ELR (cell line): ENCODE measurements at places on chromosomes 3 and 15.

- no peak for DNase-seq
Observed at GRCh38 chr3:4467522-4467867, 426 bp upstream of the SUMF1 start.

GRCh38 chr3:131989318-131989717 is 45.5 kb downstream of the CPNE4 start:
- DNase-seq: no peak

DNA sequence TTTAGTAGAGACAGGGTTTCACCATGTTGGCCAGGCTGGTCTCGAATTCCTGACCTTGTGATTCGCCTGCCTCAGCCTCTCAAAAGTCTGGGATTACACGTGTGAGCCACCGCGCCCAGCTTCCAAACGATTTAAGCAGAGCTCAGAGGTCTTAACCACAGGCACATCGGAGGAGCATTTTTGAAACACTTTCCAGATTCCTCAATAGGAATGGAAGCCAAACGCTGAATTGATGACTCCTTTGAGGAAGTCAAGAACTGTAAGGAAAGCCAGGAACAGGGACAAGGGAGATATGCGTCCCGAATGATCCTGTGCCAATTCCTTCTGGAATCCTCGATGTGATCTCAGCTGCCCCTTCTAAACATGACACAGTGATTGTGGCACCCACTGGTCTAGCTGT is 40.0 kb downstream of the TRH start:
- no peak for DNase-seq

DNA sequence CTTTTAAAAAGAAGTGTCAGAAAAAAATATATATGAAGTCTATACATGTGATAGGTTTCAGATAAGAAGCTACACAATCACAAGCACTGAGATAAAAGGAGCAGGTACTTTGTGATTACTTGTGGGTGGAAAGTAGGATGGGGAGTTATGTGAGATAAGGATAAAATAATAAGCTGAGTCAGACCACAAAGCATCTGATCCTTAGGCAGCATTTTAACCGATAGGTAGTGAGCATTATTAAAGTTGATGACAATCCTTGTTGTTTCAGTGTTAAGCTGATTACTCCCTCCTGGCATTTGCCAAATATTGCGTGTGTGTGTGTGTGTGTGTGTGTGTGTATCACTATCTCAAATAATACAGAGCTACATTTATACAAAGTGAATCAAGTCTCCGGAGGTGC is 483.1 kb downstream of the NAALADL2 start:
- no peak for DNase-seq

- no peak for DNase-seq
Observed at GRCh38 chr3:14275962-14276909, 97.6 kb downstream of the LSM3 start.

DNA sequence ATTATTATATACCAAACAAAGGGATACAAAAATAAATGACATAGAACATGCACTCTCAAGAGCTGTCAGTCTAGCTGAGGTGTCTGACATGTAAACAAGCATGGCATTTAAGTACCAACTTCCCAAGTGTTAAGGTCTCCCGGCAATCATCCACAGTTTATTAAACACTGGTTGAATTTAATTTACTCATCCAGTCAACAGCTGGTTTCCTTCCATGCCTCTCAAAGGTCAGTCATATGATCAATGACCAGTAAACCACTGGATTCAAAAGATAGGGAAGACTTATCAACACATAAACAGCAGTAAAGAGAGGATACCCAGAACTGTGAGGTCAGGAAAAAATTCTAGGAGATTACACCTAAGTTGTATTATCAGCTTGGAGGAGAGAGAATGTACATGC is 80.4 kb downstream of the ADAM10 start:
- no peak for DNase-seq

DNA sequence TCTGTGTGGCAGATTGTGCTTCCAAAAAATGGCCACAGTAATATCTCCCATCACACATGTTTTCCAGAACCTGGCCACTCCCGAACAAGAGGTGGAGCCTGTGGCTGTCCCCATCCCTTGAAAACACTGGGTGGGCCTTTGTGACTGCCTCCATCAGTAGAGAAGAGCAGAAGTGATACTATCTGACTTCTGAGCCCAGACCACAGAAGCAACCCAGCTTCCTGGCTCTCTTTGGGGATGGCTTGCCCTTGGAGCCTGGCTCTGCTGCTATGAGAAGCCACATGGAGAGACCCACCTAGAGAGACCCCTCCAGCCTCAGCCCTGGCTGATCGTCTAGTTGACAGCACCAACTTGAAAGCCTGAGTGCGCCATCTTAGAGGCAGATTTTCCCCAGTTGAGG is 39.8 kb upstream of the CMTM8 start:
- DNase-seq: no peak

DNA sequence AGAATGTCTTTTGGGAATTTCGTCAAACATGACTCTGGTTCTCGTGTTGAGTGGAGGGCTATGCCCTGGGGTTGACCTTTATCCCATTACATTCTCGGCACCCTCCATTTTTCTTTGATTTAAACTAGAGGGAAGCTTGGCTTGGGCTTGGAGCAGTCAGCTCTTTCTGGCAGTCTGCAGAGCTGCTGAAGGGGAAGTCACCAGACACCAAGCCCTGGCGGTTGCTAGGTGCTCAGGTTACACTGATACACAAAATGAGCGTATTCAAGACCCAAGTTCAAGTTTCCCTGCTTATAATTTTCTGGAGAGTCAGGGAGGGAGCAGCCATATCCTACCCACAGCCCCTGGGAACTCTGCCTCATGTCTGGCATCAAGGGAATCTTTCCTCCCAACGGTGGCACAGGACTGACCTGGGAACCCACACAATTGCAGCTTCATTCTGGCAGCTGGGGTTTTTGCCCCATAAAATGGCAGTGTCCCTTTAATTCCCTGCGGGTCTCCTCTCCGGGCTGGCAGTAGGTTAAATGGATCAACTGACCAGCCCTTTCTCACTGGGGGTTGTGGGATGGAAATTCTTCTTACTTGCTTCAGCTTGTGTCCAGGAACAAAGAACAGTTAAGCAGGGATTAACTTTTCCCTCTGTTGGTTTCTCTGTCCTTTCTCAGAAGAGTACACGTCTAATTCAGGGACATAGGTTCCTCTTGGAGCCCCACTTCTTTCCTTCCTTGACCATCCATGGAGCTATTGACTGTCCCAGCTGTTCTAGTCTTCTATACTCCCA is 110.0 kb upstream of the DLG1 start:
- no peak for DNase-seq

DNA sequence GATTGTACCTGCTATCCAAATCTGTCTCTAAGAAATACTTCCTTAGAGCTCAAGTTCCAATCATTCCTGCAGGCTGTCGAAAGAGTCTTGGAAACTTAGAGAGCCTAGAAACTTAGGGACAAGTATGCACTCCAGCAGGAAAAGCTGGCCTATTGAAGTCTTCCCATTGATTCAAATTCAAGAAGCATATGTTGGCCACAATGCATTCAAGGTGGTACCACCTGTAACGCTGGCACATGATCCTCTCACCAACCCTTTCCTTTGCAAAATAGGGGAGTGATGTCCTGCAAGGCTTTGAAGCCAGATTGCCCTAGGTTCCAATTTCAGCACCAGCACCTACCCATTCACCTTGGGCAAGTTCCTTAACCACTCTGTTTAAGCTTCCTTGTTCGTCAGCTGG is 6.0 kb downstream of the ADAMTS9 start:
- no peak for DNase-seq

DNA sequence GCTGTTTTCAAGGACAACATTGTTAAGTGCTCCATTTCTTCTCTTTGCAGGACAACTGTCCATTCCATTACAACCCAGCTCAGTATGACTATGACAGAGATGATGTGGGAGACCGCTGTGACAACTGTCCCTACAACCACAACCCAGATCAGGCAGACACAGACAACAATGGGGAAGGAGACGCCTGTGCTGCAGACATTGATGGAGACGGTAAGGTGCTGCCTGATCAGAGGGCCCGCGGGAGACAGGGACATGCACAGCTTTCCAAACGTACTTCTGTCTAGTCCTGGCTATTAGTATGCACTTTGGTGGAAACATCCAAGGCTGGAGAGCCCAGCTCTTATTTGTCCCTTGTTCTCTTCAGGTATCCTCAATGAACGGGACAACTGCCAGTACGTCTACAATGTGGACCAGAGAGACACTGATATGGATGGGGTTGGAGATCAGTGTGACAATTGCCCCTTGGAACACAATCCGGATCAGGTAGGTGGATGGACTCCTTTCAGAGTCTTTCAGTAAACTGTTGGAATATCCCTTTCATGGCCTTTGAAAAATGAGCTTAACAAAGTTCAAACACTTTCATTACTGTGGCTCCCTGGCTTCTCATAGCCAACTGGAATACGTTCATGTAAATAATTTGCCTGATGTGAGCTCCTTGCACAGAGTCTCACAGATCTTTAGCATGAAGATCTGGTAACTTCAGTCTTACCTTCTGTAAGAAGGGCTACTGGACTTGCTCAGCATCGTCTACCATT is 10.4 kb downstream of the THBS1 start:
- DNase-seq: peak; percentile 7

GRCh38 chr3:126658584-126658983 is 3.7 kb upstream of the TXNRD3 start:
- DNase-seq: no peak

DNA sequence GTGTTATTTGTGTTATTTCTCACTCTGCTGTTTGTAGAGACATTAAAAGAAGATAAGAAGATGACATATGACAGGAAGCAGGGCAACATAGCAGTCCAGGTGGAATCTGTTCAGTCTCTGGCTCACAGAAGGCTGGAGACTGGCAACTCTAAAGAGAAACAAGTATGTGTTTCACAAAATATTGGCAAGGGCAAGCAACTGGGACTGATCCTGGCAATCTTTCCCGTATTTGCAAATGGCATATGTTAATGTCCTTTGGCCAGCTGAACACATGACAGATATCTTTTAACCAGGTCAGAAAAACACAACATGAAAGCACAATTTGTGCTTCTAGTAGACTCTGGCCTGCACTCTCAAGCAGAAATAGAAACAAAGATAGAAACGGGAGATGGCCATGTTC is 1354.1 kb upstream of the EPHA6 start:
- no peak for DNase-seq

DNA sequence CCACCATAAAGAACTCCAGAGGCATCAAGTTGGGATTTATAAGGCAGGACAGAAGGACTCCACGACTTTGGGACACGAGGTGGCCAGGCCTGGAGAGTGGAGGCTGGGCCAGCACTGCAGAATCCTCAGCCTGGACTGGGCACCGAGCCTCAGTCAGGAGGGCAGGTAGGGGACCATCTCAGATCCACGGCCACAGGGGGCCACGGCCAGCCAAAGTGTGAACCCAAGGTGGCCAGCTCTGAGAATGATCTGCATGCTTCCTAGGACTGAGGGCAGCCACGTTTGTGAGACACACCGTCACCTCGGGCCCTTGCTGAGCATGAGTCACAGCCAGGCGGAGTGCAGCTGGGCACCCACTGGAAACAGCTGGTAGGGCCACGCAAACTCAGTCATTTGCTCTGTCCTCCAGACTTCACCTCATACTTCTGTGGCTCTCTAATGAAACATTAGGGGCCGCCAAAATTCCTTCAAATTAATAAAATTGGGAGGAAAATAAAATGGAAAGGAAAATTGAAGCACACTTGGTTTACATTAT is 65.8 kb downstream of the CTNNB1 start:
- DNase-seq: peak; percentile 47

GRCh38 chr3:162218479-162218878 is 721.9 kb downstream of the OTOL1 start:
- DNase-seq: no peak

DNA sequence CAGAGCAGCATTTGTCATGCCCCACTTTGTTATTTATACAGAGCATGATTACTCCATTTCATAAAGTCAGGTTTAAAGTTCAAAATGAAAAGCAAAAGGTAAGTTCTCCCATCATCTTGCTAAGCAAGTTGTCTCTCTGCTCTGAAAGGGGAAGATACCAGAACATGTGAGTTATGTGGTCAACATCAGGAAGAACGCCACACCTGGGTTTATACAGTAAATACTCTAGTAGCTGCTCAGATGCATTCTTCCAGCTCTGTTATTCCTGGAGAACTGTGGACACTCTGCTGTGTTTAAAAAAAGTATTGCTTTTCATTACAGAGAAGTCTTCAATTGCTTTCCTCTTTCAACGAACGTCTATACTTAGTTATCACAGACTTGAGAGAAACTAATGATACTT is 145.7 kb downstream of the PLCL2 start:
- no peak for DNase-seq

DNA sequence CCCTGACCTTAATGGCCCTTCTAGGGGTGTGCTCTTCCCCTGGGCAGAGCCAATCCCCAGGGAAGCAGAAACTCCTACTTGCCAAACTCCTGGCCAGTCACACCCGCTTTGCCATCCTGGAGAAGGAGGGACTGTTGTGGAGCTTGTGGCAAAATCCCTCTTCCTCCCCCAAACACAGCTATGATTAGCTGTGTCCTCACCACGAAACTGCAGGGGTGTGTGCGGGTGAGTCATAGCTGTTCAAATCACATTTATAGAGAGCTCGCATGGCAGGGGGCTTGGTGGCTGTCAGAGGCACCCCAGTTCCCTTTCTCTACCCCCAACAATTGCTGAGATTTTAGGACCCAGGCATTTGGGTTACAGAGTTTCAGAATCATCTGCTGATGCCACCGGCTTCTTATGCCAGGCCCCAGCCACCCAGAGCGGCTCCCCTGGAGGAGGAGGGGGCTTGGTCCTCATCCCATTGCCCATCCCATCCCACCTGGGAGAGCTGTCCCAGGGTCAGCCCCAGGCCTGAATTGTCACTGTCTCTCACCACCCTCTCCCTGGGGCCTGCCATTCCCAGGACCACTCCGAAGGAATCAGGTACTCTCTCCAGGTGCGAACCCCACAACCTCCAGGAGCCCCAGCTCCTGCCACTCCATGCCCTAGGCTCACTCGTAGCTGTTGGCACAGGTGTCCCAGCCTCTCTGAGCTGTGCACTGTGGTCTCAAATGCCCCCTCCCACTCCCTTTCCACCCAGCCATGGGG is 28.8 kb upstream of the MAGEF1 start:
- DNase-seq: peak; percentile 48

GRCh38 chr3:13186435-13186815 is 113.2 kb upstream of the IQSEC1 start:
- no peak for DNase-seq

DNA sequence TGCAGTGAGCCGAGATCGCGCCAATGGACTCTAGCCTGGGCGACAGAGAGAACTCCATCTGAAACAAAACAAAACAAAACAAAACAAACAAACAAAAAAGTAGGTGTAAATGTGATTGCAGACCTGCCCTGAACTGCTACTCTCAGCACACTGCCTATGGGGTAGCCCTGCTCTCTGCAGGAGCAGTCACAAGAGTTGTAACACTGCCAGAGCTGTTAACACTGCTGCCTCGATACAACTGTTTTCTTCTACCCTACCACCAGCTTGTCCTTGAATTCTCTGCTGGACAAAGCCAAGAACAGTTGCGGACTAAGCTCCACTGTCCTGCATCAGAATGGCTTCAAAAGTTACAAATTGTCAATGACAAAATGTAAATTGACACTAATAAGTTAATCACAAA is 89.3 kb downstream of the ALCAM start:
- no peak for DNase-seq

- DNase-seq: no peak
Observed at GRCh38 chr3:43361077-43361476, 74.7 kb downstream of the SNRK start.

- no peak for DNase-seq
Observed at GRCh38 chr3:106006571-106006970, 137.8 kb upstream of the CBLB start.
